Mesothelial cell of epicardium (in vitro differentiated cells): ENCODE measurements at places on chromosomes 3 and 15.

- no peaks in the 10 kb centered on the region for H3K36me3 ChIP-seq
- H3K27ac ChIP-seq = peak overlapping the region; percentile 34
- H3K4me1 ChIP-seq = peaks cover 21% of the 10 kb centered on the region
- DNase-seq = no peak
Measured at GRCh38 chr15:29569533-29570092, 252.7 kb downstream of the TJP1 start.

- H3K36me3 ChIP-seq = no peaks in the 10 kb centered on the region
- no peak overlapping the region for H3K4me3 ChIP-seq
- no peak overlapping the region for H3K27ac ChIP-seq
Measured at GRCh38 chr15:99967841-99968371, 234.7 kb upstream of the LYSMD4 start.

DNA sequence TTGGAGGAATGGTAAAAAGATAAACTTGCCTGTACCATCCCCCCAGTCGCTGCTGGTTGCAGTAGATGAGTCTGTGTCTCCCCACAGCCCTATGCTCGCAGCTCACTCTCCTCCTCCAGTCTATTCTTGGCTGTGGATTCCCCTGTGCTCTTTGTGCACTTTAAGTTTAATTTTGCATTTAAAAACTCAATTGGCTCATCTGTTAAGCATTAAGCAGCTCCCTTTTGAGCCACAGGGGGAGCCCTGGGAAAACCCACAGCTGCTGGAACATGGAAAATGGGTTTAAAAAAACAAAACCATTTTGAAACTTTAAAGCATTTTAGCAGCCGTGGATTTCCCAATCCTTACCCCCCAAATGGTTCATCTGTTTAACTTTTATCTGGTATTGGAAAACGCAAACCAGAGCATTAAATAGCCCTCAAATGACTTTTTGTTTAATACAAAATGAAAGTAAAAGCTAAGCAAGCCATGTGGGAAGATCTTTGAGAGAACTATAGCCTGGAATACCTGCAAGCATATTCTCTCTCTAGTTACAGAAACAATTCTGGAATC lies 536.9 kb downstream of the ZIC1 start:
- no peaks in the 10 kb centered on the region for H3K27me3 ChIP-seq
- peak overlapping the region; percentile 44 for H3K27ac ChIP-seq
- no peak for DNase-seq

- H3K4me1 ChIP-seq = no peaks in the 10 kb centered on the region
- no peak overlapping the region for H3K4me3 ChIP-seq
- no peaks in the 10 kb centered on the region for H3K36me3 ChIP-seq
- no peak for DNase-seq
Measured at GRCh38 chr15:62228604-62229003, 63.5 kb upstream of the C2CD4B start.

GRCh38 chr15:81126892-81127291 lies 7.2 kb upstream of the CFAP161 start:
- peaks cover 44% of the 10 kb centered on the region for H3K27me3 ChIP-seq
- no peak for DNase-seq
- H3K27ac ChIP-seq = no peak overlapping the region
- no peak overlapping the region for H3K4me3 ChIP-seq
- peaks cover 4% of the 10 kb centered on the region for H3K4me1 ChIP-seq

- H3K4me3 ChIP-seq = no peak overlapping the region
- no peak for DNase-seq
- H3K27ac ChIP-seq = no peak overlapping the region
- H3K36me3 ChIP-seq = peaks cover 35% of the 10 kb centered on the region
- H3K4me1 ChIP-seq = no peaks in the 10 kb centered on the region
Measured at GRCh38 chr15:22903961-22904534, 65.6 kb downstream of the NIPA2 start.

- H3K4me3 ChIP-seq = peak overlapping the region; percentile 89
- peaks cover 4% of the 10 kb centered on the region for H3K36me3 ChIP-seq
Measured at GRCh38 chr15:62059816-62060112, 483 bp downstream of the VPS13C start.

DNA sequence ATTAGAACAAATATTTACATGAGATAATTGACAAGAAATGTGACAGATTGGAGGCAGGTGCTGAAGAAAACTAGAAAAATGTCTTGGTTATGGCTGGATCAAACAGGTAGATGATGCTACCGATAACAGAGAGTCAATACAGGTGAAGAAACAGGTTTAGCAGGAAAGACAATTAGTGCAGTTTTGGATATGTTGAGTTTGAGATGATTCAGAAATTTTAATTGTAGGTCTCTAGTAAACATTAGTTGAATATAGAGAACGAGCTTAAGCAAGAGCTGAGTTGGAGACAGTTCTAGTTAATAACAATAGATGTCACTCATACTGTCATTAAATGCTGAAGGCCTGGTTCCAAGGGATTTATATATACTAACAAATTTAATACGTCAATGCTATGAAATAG lies 524.4 kb downstream of the NSUN3 start:
- DNase-seq = no peak
- H3K27me3 ChIP-seq = no peaks in the 10 kb centered on the region
- peaks cover 6% of the 10 kb centered on the region for H3K4me1 ChIP-seq
- H3K36me3 ChIP-seq = no peaks in the 10 kb centered on the region
- no peak overlapping the region for H3K27ac ChIP-seq
- H3K4me3 ChIP-seq = no peak overlapping the region

DNA sequence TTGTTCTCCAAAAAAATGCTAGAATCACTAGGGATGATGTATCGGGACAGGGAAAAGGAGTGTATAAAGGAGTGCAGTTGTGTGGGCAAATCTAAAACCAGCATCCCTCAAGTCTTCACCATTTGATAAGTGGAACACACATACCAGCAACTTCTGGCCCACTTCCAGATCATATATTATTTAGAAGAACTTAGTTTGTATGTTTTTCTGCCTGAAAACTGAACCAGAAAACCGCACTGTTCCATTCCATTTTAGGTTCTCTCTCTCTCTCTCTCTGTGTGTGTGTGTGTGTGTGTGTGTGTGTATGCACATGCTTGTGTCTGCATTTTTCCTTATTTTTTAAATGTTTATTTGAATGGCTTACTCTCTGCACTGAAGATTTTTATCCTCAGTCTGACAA lies 93.5 kb downstream of the SERPINI1 start:
- peaks cover 12% of the 10 kb centered on the region for H3K27me3 ChIP-seq
- peak overlapping the region; percentile 11 for H3K27ac ChIP-seq
- no peaks in the 10 kb centered on the region for H3K36me3 ChIP-seq

GRCh38 chr3:23496165-23496564 lies 293.0 kb downstream of the UBE2E2 start:
- H3K27me3 ChIP-seq = peaks cover 7% of the 10 kb centered on the region
- no peak for DNase-seq
- peaks cover 18% of the 10 kb centered on the region for H3K4me1 ChIP-seq

- no peak overlapping the region for H3K27ac ChIP-seq
- no peak for DNase-seq
- no peaks in the 10 kb centered on the region for H3K27me3 ChIP-seq
- no peaks in the 10 kb centered on the region for H3K4me1 ChIP-seq
- no peak overlapping the region for H3K4me3 ChIP-seq
Measured at GRCh38 chr3:163684651-163685050, 1393.6 kb downstream of the SI start.

- H3K4me1 ChIP-seq = no peaks in the 10 kb centered on the region
- no peak overlapping the region for H3K4me3 ChIP-seq
- peaks cover 51% of the 10 kb centered on the region for H3K27me3 ChIP-seq
- no peak for DNase-seq
- no peak overlapping the region for H3K27ac ChIP-seq
- H3K36me3 ChIP-seq = no peaks in the 10 kb centered on the region
Measured at GRCh38 chr3:54173371-54173770, 51.0 kb downstream of the CACNA2D3 start.

GRCh38 chr15:61449186-61449702 lies 220.1 kb upstream of the RORA start:
- H3K4me1 ChIP-seq = no peaks in the 10 kb centered on the region
- H3K27me3 ChIP-seq = no peaks in the 10 kb centered on the region
- no peak for DNase-seq

DNA sequence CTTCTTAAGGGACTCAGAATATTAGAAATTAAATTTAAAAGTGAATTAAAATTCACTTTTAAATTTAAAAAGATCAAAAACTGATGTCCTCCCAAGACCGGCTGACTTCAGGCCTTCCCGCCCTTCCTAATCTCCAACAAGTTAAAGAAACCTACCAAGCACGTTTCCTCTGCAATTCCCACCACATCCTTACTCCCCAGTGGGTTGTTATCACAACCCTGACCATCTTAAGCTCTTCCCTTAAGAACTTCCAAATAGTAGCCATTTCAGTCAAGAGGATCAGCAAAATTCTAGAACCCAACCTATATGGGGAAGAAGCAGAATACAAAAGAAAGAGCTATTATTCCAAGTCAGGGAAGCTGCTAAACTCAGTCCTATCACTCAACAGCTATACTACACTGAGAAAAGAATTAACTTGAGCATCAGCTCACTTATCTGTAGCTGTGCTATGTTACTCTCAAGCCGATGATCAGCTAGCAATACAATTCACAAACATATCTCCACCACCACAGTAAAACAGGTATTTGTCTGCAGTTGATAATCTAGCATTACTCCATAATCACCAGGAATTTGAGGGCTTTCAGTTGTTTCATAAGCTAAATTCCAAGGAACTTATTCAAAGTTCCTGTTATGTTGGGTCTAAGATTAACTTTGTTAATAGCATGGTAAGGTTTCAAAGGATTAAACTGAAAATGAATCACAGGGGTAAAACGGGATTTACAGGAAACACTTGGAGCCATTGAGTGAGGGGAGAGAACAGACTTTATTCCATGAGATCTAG lies 14.3 kb downstream of the ABCC5 start:
- H3K36me3 ChIP-seq = peaks cover 5% of the 10 kb centered on the region
- no peaks in the 10 kb centered on the region for H3K27me3 ChIP-seq
- H3K27ac ChIP-seq = peak overlapping the region; percentile 13
- no peak for DNase-seq
- peaks cover 26% of the 10 kb centered on the region for H3K4me1 ChIP-seq

DNA sequence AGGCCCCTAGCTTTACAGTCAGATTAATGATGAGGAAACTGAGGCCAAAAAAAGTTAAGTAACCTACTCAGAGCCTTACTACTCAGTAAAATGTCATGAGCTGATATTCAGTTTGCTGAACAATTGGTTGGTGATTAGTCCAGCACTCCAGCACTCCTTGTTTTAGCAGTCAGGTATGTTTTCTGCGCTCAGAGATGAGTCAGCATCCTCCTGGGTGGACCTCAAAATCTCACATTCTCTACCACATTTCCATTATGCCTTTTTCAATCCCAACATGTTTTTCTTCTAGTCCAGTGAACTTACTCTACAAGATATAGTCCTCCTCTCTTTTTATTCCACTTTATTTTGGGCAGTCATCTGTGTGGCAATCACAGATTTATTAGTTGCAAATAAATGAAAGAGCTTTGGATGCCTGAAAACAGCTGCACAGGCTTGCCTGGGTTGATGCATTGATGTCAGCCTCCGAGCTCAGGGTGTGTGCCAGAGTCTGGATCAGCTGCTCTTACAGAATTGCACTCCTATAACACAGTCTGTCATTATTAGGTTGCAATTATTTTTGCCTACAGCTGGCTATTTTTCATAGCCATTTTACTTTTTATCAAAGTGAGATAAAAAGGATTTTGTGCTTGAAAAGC lies 133.2 kb downstream of the ARPP21 start:
- peaks cover 27% of the 10 kb centered on the region for H3K4me1 ChIP-seq
- no peak overlapping the region for H3K4me3 ChIP-seq
- peaks cover 3% of the 10 kb centered on the region for H3K27me3 ChIP-seq
- peak overlapping the region; percentile 23 for H3K27ac ChIP-seq
- H3K36me3 ChIP-seq = no peaks in the 10 kb centered on the region

DNA sequence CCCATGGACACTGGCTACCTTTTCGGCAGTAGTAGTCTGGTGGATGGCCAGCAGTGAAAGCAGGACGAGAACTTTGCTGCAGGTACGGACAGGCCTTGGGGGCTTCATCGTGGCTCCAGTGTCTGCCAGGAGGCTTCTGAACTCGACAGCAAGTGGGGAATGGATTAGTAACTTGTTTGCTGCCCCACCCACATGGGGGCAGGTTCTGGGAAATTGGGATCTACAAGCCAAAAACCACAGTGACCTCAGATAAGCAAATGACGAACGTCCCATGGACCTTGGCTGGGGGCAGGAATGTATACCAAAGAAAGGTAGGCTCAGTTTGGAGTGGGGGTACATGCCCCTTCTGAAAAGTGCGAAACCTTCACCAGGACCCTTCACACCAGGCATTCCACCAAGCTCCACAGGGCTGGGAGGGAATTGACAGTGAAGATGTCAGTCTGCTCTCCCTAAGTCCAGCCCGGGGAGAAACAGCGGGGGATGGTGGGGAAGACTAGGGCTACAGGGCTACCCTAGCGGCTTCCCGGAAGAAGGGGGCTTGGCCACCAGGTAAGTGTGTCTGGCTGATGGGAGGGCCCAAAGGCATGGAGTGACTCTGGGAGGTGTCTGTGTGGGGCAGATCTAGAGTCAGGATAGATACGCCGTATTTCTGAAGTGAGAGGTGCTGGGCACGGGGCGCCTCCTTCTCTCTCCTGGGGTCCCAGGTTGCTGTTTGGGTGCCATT lies at the start of gene ITIH4:
TSS of gene ITIH4 (minus strand) at position 138 of the 724 bp plus-strand sequence. CDS start at position 108, 30 bp downstream.
- DNase-seq = no peak
- no peak within 1 kb of the TSS for H3K27ac ChIP-seq
- no peaks in the 10 kb centered on the region for H3K27me3 ChIP-seq
- no peaks in the 10 kb centered on the region for H3K36me3 ChIP-seq
- no peak within 1 kb of the TSS for H3K4me3 ChIP-seq
- peaks cover 2% of the 10 kb centered on the region for H3K4me1 ChIP-seq

DNA sequence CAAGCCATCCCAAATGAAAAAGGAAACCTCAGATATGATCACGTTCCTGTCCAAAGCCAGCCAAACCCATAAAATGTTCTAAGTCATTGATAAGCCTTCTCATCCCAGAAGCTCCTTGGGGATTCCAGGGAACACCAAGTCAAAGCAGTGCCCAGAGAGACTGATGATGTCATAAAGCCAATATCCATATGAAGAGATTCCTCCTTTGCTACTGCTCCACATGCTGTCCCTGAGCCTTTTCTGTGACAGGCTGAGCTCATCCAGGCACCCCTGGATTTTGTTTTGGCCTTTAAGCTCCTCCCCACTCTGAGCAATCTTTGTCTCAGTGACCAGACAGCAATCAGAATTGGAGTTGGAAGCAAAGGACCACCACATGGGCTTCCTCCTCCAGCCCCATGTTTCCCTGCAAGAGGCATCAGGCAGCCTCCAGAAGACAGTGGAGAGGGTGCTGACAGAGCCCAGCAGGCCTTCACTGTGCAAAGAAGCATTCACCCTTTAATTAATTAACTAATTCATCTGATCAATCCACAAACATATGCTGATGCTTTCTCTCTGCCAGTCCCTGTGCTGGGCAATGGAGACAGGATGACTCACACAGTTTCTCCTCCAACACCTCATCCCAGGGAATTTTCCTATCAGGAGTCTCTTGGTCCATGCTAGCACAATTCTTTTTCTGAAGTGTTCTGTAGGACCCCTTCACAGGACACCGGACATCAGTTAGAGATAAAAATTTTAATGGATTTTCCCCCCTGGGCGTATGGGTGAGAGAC lies 25.0 kb downstream of the MEX3B start:
- peaks cover 18% of the 10 kb centered on the region for H3K4me1 ChIP-seq
- no peak overlapping the region for H3K4me3 ChIP-seq
- no peak for DNase-seq
- H3K27ac ChIP-seq = no peak overlapping the region
